Thymus (tissue), 14 donors: ENCODE measurements at places on chromosomes 4 and X.

DNA sequence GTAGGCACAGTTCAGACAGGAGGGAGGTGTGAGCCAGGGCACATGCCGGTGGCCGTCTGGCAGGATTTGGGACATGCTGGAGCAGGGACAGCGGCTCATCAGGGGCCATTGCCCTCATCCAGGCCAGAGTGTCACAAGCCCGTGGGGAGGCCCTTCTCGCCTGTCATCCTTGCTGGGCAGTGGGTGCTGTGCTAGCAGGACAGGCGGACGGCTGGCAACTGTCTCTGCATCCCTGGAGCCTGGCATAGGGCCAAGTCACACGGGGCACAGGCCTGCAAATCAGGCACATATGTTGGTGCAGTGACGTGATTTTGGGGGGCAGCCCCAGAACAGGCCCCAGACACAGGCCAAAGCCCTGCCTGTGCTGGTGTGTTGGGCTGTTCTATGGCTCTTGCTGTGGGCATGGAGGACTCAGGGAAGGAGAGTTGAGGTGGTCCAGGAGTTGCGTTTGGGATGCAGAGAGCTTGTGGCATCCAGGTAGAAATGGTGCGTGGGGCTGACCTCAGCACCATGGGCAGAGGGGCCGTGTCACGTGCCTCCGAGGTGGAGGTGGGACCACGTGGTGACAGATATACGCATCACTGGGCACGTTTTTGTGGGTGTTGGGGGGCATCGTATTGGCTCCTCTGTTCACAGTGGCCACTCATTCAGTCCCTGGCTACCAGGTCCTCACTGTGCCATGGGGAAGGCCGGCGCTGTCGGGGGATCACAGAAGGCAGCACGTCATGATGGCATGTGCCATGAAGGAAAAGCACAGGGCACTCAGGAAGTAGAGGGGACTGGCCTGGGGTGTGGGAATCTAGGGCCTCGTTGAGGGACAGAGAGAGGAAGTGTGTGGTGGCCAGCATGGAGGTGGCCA is 14.6 kb upstream of the MSANTD1 start:
- no peak for DNase-seq

- no peak for DNase-seq
Observed at GRCh38 chr4:2095236-2096072, 36.3 kb downstream of the NAT8L start.

GRCh38 chr4:107552306-107552705 is 167.7 kb downstream of the PAPSS1 start:
- DNase-seq, result no peak

DNA sequence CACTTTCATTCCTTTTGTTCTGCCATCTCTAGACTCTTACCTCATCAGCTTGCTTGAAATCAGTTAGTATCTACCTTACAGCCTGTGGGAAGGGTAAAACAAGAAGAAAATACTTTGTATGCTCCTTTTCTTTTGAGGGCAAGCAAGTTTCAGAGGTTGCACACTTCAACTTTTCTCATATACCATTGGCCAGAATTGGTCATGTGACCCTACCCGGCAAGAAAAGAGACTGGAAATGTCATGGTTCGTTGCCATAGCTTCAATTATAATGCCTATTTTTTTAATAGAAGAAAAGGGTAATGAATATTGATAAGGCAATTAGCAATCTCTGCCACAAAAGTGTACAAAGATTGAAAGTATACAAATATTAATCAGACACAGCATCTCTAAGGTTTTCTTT is 346.7 kb upstream of the TACR3 start:
- DNase-seq, result no peak

GRCh38 chr4:40953283-40954087 is 203.7 kb downstream of the NSUN7 start:
- DNase-seq, result no peak

- DNase-seq, result no peak
Observed at GRCh38 chr4:124525524-124525923, 187.0 kb downstream of the ANKRD50 start.

DNA sequence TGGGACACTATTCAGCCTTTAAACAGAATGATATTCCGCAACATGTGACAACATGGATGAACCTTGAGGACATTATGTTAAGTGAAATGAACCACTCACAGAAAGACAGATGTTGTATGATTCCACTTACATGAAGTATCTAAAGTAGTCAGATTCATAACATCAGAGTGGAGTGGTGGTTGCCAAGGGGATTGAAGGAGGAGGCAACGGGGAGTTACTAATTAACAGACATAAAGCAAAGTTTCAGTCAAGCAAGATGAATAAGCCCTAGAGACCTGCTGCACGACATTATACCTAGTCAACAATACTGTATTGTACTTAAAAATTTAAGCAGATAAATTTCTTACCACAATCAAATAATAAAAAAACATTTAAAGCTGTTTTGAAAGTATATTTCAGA is 105.0 kb upstream of the NR0B1 start:
- no peak for DNase-seq

GRCh38 chr4:42655921-42656678 is 805 bp downstream of the ATP8A1 start:
- peak; percentile 46 for DNase-seq

DNA sequence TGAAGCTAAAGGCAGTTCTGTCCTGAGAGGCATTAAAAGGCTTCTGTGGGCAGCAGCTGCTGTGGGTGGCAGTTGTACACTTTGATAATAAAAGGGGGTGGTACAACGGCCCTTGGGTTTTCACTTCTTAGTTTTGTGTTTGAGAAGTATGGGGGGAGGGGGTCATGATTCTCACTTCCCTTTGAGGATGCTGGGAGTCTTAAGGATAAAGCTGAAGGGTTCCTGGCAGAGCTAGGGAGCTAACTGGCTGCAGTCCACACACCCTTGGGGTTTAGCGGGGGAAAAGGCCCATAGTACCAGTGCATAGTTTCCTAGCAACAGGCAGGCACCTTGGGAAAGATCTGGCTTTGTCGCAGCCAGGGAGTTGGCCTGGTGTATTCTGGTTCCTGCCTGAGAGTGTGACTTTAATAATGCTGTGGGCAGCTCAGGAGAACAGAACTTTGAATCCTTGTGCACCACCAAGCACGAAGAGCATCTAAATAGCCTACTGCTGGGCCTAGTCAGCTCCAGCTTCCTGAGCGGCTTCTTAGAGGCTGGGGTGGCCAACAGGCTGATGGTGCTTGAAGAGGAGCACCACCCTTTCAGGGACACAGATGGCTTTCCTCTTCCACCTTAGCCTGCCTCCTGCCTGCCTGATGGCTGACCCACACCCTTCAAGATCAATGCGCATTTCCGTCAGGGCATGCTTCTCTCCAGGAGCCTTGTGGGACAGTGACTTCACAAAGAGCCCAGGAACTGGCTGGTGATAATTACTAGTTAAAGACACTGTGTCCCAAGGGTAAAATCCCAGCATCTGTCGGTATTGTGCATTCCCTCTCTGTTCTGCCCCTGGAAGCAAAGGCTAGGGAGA is 12.5 kb downstream of the ZBTB33 start:
- no peak for DNase-seq

DNA sequence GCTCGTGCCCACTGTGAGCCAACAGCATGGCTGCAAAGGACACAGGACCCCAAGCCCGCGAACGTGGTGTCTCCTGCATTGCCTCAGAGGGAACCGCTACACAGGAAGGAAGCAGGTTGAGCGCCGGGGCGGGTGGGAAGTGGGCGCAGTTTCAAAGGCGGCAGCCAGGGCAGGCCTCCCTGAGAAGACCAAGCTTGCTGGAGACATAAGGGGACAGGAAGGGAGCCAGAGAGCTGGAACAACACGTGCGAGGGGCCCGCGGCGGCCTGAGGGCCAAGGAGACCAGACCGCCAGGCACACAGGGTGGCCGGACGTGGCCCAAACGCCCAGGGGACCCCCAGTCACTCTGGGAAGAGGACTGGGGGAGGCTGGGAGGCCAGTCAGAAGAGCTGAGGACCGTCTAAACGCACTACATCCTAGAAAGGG is 32.0 kb downstream of the CTBP1 start:
- DNase-seq, result peak; percentile 78

- DNase-seq, result no peak
Observed at GRCh38 chrX:16725072-16725471, 5.7 kb downstream of the SYAP1 start.

DNA sequence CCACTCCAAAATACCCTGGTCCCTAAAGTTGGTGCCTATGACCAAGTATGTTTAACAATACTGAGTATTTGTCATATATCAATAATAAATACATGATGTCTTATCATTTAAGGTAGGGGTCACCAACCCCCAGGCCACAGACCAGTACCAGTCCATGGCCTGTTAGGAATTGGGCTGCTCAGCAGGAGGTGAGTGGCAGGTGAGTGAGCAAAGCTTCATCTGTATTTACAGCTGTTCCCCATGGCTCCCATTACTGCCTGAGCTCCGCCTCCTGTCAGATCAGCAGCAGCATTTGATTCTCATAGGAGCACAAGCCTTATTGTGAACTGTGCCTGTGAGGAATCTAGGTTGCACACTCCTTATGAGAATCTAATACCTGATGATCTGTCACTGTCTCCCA is 126.2 kb downstream of the HNRNPD start:
- DNase-seq, result no peak

GRCh38 chrX:119423631-119424030 is 24.5 kb downstream of the SLC25A43 start:
- DNase-seq, result no peak

DNA sequence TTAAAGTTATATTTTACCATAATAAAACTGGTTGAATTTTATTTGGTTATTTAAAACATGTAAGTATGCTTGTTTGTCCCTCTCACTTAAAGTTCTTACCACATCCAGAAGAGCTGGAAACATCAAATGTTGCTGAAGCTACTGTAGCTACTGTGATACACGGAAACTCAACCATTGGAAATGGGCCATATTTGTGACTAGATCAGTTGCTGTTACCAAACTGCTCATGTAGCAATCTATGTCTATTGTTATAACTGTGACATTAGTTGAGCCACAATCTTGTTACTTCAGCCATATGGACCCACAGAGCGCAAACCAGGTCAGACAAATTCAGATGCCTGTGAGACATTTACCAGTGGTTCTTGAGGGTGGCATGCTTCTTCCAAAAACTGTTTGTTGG is 41.6 kb downstream of the NDNF start:
- no peak for DNase-seq

DNA sequence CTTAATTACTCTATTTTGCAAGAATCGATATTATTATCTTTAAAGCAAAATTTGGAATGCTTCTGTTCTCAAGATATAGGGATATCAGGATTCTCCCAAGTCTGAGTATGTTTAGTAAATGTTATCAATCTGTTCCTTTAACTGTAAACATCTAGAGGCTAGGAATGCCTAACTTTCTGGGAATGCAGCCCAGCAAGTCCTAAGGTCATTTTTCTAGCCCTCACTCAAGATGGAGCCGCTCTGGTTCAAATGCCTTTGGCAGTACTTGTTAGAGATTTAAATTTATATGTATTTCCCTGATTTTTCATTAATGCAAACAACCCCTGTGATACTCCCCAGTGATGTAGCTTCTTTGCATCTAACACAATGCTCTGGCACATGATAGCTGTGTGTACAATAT is 623.8 kb upstream of the LCORL start:
- no peak for DNase-seq

DNA sequence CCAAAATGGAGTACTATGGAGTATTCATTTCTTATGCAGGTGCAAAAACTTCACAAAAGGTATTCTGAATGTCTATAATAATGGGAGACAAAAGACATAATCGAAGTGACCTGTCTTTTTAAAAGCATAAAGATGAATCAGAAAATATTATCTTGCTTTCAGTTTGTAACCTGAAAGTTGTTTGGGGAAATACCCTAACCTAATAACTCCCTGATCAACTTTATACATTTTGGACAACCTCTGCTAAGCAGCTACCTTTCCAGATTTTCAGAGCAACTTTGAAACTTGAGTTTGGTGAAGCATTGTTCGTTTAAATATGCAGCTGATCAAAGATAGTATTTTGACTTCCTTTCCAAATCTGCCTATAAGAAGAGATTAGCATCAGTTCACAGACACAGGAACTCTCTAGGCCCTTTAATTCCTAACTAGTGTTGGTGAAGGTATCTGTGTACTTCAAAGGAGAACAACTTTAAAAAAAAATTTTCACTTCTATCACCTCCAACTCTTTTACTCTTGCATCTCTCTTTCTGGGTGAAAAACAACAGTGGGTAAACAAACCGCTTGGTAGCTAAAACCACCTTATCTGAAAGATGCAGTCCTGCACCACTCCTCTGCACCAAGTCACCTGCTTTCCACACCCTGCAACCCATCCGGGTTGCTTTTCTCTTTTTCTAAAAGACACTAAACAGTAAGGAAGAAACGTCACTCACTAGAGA is 26.5 kb downstream of the CD40LG start:
- DNase-seq, result no peak

DNA sequence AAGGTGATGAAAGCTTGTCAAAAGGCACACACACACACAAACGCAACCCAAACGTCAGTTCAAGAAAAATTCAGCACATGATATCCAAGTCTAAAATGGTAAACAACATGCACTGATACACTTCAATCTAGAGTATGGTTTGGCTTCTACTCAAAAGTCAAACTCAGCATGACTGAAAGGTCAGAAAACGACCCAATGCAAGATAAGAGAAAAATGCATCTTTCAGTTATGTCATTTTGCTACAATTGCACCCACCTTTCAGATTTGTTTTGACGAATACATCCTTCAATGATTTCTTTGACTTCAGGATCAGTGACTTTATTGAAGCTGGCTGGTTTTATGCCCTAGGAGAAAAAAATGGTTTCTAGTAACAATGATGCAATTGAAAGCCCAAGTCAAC is 56.3 kb downstream of the WNK3 start:
- DNase-seq, result no peak

DNA sequence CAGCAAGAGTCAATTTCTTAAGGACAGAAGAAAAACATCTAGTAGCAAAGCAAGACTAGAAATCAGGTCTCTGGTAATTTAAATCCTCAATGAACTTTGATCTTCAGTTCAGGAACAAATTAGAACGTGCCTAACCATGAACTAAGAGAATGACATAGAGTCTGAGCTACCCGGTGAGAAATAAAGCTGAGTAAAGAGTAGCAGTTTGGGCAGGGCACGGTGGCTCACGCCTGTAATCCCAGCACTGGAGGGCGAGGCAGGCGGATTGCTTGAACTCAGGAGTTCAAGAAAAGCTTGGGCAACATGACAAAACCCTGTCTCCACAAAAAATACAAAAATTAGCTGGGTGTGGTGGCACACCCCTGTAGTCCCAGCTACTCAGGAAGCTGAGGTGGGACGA is 37.7 kb downstream of the ACE2 start:
- no peak for DNase-seq

GRCh38 chrX:114930227-114930626 is 87.2 kb downstream of the IL13RA2 start:
- no peak for DNase-seq

DNA sequence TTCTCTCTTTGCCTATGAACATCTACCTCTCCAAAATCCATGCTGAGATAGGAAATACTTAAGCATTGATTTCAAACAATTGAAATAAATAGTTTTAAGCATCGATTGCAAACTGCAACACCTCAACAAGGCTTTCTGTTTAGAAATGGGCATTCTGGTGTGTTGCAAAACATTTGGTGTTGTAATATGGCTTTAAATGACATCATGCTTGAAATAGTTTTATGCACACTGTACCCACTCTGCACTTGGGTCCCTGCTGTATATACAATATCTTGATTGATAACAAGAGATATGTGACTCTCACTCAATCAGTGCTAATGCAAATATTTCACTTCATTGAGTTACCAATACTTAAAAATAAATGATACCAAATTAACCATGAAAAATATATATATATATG is 964.9 kb upstream of the GRIA3 start:
- DNase-seq, result no peak

- no peak for DNase-seq
Observed at GRCh38 chr4:141637565-141637964, 1.2 kb downstream of the IL15 start.
